ENCODE measurements at places on chromosomes 1 and 21. TPM values are rescaled to one million over a fixed set of nuclear protein-coding genes. Genes with fewer than 3 reads are reported as not detected.

DNA sequence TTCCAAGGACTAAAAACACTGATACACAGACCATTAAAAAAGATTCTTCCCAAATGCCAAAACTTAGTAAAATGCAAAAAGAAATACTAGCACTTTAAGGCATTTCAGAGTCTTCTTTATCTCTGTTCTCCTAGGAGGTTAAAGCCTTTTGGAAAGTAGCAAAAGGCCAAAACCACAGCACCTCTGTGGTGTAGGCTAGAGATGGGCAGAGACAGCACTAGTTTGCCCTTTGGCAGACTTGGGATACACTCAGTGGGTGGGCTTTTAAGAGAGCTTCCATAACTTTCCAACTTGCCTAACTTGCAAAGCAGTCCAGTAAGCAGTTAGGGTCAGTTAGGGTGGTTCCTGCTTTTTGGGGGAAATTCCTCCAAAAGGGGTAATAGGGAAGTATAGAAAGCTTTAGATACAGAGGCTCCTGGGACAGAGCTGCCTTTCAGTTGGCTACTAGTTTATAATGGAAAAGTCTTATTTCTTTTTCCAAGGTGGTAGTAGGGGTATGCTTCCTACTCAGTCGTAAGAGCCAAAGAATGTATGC, 17.9 kb upstream of the PTCH2 start:
- DNase-seq, result no peak

GRCh38 chr1:71828431-71829012, 453.8 kb downstream of the NEGR1 start:
- no peak for DNase-seq

GRCh38 chr1:10839188-10839770, 42.8 kb upstream of the CASZ1 start:
- no peak for DNase-seq

- no peak for DNase-seq
Measured at GRCh38 chr21:43280949-43281633, 112.3 kb downstream of the CRYAA start.

DNA sequence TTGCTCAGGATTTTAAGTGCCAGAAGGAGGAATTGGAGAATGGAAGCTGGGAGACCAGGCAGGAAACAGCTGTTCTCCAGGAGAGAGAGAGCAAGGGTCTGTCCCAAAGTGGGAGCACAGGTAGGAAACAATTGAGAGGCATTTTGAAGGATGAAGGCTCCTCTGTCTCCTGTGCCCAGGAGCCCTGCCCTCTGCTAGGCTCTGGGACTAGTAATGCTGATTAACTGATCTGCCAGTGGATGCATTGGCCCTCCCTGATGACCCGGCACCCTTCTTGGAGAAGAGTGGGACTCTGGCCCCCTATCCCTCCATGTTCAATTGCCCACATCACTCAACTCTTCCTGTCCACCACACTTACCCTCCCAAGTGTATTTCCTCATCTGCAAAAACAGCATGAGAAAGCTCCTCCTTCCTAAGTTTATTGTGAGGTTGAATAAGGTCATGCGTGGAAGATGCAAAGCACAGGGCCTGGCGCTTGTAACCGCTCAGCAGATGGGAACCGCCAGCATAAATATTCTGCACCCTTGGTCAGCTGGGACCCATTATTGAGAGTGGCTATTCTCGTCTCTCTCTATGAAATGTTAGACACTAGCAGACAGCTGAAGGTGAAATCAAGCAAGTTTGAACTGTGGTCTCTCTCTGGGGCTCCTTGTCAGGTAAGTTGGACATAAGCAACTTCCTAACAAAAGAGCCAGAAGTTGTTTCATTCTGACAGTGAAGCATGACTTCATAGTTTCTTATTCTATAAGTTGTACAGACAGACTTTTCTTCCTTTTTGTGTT, 63.0 kb upstream of the ANGPTL1 start:
- DNase-seq, result no peak

DNA sequence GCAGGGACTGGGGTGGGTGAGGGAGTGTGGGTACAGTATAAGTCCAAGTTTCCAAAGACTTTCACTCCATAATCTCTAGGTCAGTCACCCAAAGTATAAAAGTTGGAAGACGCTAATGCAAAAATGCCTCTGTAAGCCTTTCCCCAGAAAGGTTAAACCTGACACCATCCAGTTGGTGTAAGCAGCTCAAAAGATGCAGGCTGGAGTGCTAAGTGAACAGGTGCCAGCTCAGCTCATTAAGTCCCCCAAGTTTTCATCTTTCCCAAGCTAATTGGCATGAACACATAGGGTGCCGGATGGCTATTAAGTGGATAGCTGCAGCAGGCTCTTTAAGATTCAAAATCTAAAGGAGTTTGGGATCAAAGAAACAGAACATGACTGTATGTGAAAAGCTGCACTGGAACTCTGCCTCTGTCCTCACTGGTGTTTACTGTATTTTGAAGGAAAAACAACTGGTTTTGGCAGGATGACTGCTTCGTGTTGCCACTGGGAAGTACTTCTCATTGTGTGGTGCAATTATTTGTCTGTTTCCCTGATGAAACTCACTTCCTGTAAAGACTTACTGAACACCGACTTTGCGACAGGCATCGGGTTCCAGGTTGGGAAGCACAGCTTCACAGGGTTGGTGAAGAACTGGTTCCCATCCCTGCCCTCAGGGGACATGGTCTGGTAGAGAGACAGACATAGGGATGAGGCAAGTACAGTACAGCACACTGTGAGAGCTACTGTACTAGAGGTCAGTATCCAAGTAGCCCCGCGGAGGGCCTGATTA, 152.7 kb downstream of the DAB1 start:
- no peak for DNase-seq

- no peak for DNase-seq
Measured at GRCh38 chr1:177830531-177831135, 139.2 kb downstream of the SEC16B start.

DNA sequence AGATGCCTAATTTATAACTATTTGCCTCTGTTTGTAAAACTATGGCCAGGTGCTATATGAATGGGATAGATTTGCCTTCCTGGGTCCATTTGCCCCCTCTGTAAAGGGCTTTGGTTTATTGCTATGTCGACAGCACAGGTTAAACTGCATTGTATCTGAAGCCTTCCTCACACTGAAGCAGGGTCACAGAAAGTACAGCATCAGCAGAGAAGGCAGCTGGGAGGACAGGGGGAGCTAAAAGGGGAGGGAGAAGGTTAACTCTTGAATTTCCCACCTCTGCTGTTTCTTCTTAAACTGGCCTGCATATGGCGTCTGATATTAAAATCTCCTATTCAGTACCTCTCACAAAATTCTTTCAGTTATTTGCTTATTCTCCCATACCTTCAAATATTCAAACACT, 297.4 kb downstream of the TM2D1 start:
- no peak for DNase-seq

GRCh38 chr21:39010629-39011404, 172.4 kb downstream of the PSMG1 start:
- DNase-seq, result no peak

Gene SPRR2A
- not detected for polyA plus RNA-seq

Gene FAM163A
- not detected for polyA plus RNA-seq

Measured in BJ (cell line).